ENCODE measurements at places on chromosomes 1 and 21. TPM values are rescaled to one million over a fixed set of nuclear protein-coding genes. Genes with fewer than 3 reads are reported as not detected.

The PSMG1 gene
- total RNA-seq = 58.8 TPM

The THAP3 gene
- total RNA-seq = 16.5 TPM

The DAB1 gene
- 0.91 TPM for total RNA-seq

The FCRL1 gene
- total RNA-seq = not detected

The HSPG2 gene
- 249 TPM for total RNA-seq

The FAM72D gene
- total RNA-seq = 1.00 TPM

The ERICH3 gene
- total RNA-seq = not detected

The RHD gene
- total RNA-seq = not detected

The RGS4 gene
- 23.8 TPM for total RNA-seq

The RNU1-2 gene
- total RNA-seq = 1,553 TPM

The PAQR7 gene
- total RNA-seq = 15.1 TPM

DNA sequence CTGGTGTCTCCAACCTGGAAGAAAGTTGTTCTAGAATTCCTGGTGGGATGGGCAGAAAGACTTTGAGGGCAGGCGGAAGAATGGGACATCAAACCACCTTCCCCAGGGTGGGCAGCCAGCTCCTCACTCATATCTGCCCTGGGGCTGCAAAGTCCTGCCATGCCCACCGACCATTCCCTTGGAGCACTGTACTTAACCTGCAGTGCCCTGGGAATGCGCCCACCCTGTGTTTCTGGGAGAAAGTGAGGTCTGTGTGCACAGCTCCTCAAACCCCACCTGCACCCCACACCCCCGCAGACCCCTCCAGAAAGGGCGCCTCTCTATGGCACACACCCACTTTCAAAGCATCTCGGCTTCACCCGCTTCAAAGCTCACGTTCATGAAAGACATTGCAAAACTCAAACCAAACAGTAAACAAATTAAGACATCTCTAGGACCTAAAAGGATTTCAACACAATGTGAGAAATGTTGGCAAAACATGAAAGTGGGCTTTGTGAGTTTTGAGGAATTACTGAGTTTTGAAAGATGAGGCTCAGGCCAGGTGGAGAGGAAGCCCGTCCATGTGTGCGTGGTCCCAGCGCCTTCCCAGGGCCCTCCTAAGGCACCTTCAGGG, 25.1 kb downstream of the KRTAP10-1 start:
- no peak overlapping the region for H3K4me3 ChIP-seq
- DNase-seq = no peak
- H3K27me3 ChIP-seq = no peaks in the 10 kb centered on the region
- no peaks in the 10 kb centered on the region for H3K36me3 ChIP-seq

- H3K4me3 ChIP-seq = no peak overlapping the region
- no peak for DNase-seq
- H3K4me1 ChIP-seq = no peaks in the 10 kb centered on the region
Observed at GRCh38 chr1:245113649-245114048, 41.1 kb upstream of the KIF26B start.

GRCh38 chr1:39352881-39353280, 138.6 kb upstream of the BMP8A start:
- no peaks in the 10 kb centered on the region for H3K4me1 ChIP-seq
- no peaks in the 10 kb centered on the region for H3K27me3 ChIP-seq
- DNase-seq = no peak
- H3K4me3 ChIP-seq = no peak overlapping the region
- H3K27ac ChIP-seq = no peak overlapping the region
- peaks cover 74% of the 10 kb centered on the region for H3K36me3 ChIP-seq

- no peaks in the 10 kb centered on the region for H3K36me3 ChIP-seq
- H3K27ac ChIP-seq = no peak overlapping the region
- H3K4me1 ChIP-seq = peaks cover 4% of the 10 kb centered on the region
- H3K4me3 ChIP-seq = no peak overlapping the region
- peaks cover 2% of the 10 kb centered on the region for H3K27me3 ChIP-seq
- DNase-seq = no peak
Observed at GRCh38 chr1:41447995-41448770, 36.3 kb downstream of the EDN2 start.

DNA sequence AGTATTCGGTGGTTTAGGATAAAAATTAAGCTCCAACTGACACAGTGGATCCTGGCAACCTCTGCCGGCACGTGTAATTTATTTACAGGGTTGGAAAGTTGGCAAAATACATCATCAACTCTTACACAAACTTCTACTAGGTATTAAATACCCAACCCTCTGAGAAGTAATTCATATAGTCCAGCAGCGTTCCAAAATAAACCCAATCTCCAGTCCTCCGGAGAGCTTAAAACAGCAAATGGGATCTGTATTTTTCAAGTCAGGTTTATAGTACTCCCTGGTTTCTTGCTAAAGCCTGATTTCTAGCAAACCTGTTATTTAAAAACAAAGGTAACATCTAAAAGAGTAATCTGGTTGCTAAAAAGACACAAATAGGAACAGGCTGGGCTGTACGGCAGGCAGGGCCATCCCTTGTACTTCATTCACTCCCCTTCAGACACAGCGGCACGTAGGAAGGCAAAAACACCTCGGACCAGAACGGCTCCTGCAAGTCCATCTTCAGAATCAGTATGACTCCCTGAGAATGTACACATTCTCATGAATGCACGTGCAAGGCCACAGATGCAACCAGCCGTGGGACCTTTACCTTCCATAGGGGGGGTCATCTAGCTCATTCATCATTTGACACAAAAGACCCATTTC, 8.6 kb downstream of the GLIS1 start:
- no peak for DNase-seq
- no peak overlapping the region for H3K27ac ChIP-seq
- H3K4me3 ChIP-seq = no peak overlapping the region
- H3K36me3 ChIP-seq = no peaks in the 10 kb centered on the region
- H3K27me3 ChIP-seq = no peaks in the 10 kb centered on the region

DNA sequence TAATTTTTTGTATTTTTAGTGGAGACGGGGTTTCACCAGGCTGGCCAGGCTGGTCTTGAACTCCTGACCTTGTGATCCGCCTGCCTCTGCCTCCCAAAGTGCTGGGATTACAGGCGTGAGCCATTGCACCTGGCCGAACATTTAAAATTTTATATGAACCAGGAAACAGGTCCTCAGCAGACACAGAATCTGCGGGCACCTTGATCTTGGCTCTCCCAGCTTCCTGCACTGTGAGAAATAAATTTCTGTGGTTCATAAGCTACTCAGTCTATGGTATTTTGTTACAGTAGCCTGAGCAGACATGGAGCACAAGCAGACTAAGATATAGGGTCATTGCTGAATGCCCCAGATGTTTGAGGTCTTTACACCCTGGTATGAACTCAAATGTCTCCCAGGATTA, 23.6 kb upstream of the CTH start:
- H3K36me3 ChIP-seq = no peaks in the 10 kb centered on the region
- no peaks in the 10 kb centered on the region for H3K27me3 ChIP-seq
- DNase-seq = no peak
- no peaks in the 10 kb centered on the region for H3K4me1 ChIP-seq

GRCh38 chr1:151849126-151849525, 4.4 kb downstream of the THEM5 start:
- no peak for DNase-seq
- H3K27me3 ChIP-seq = peaks cover 28% of the 10 kb centered on the region
- no peak overlapping the region for H3K27ac ChIP-seq
- H3K4me3 ChIP-seq = no peak overlapping the region

GRCh38 chr1:193406901-193407300, 220.5 kb upstream of the B3GALT2 start:
- H3K27me3 ChIP-seq = no peaks in the 10 kb centered on the region
- H3K4me3 ChIP-seq = no peak overlapping the region
- DNase-seq = peak; percentile 69
- H3K36me3 ChIP-seq = no peaks in the 10 kb centered on the region
- no peak overlapping the region for H3K27ac ChIP-seq

DNA sequence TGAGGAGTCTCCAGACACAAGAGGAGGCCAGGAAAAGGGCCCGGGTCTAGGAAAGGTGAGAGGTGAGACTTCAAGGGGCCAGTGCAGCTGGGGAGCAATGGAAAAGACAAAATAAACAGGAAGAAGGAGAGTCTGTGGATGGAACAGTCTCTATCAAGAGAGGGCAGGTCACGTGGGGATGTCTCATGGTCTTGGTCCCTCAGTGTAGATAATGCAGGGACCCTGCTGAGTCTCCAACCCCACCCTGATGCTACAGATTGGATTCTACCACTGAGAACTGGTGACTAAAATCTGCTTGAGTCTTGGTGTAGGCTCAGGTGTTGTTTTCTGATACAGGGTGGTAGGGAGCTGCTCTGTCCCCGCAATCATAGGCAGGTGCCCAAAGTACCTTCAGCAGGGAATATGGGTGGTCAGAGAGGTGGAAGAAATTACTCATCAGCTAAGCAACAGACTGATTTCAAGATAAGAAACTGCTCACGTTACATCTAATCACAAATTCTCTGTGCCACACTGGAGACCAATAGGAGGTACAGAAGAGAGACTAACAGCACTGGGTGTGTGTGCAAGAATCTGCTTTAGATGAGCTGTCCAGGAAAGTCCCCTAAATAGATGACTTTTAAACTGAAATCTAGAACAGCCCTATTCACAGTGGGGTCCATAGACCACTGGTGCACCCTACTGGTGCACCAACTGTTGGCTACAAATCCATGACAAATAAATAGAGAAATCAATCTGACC, 101.5 kb upstream of the TLR5 start:
- H3K27me3 ChIP-seq = no peaks in the 10 kb centered on the region
- peak; percentile 35 for DNase-seq
- no peak overlapping the region for H3K4me3 ChIP-seq
- no peak overlapping the region for H3K27ac ChIP-seq
- no peaks in the 10 kb centered on the region for H3K36me3 ChIP-seq

DNA sequence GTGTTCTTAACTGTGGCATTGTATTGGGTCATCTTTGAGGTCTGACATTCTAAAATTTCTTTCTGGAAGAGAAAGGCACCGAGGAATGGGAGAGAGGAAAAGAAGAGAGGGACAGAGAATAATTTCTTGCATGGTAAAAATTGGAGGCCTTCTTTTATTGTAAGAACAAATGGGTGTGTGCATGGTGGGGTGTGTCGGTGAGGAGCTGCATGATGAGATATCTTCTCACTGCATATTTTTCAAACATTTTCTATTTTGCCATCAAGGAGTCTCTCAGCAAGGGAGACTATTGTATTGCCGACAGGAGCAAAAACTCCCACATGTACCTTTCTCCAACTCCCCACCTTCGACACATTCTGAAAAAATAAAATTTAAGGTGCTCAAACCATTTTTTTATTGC, 6.5 kb upstream of the CTSE start:
- no peaks in the 10 kb centered on the region for H3K4me1 ChIP-seq
- H3K4me3 ChIP-seq = no peak overlapping the region
- H3K36me3 ChIP-seq = no peaks in the 10 kb centered on the region
- DNase-seq = no peak

- peak overlapping the region; percentile 88 for H3K4me3 ChIP-seq
- H3K4me1 ChIP-seq = peaks cover 20% of the 10 kb centered on the region
- peaks cover 2% of the 10 kb centered on the region for H3K36me3 ChIP-seq
- no peak for DNase-seq
- H3K27ac ChIP-seq = peak overlapping the region; percentile 85
Observed at GRCh38 chr1:228140724-228141225, 696 bp downstream of the GUK1 start.

- H3K36me3 ChIP-seq = no peaks in the 10 kb centered on the region
- H3K4me3 ChIP-seq = no peak overlapping the region
- H3K27ac ChIP-seq = no peak overlapping the region
- no peaks in the 10 kb centered on the region for H3K4me1 ChIP-seq
- DNase-seq = no peak
Observed at GRCh38 chr1:112268408-112268807, 127.6 kb upstream of the CTTNBP2NL start.

- no peak overlapping the region for H3K4me3 ChIP-seq
- DNase-seq = no peak
- H3K4me1 ChIP-seq = peaks cover 12% of the 10 kb centered on the region
- peaks cover 2% of the 10 kb centered on the region for H3K36me3 ChIP-seq
- no peaks in the 10 kb centered on the region for H3K27me3 ChIP-seq
- H3K27ac ChIP-seq = no peak overlapping the region
Observed at GRCh38 chr1:53628286-53628955, 110.5 kb downstream of the GLIS1 start.

GRCh38 chr1:18743233-18743632, 112.6 kb downstream of the PAX7 start:
- no peaks in the 10 kb centered on the region for H3K36me3 ChIP-seq
- no peak overlapping the region for H3K27ac ChIP-seq
- no peaks in the 10 kb centered on the region for H3K4me1 ChIP-seq
- no peak for DNase-seq

DNA sequence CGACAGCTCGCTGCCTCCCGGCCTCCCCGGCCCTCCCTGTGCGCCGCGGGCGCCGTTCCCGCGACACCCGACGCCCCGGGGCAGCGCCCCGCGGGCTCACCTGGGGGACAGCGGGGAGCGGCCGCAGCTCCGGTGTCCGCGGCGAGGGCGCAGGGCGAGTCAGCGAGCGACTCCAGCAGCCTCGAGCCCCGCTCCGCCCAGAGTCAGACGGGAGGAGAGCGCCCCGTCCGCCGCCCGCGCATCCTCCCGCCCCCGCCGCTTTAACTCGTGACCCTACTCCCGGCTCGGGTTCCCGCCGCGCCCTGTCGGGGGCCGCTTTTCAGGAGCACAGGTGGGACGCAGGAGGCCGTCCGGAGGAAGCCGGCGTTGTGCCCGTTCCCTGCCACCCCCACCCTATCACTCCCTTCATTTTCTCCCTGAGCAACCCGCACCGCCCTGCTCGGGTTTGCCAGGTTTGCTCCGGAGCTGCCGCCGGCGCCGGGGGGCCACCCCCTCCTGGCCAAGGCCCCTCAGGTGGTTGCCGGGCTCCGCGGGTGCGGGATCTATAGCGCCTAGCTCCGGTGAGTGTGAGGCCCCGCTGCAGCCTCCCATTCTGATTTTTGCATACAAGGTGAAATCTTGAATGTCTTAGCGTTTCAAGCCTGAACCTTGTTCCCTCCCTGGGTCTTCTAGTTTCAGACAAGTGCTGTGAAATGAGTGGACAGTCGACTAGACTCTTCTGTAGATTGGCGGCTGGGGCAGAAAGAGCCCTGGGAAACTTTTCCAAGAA, at the start of gene MCOLN3:
MCOLN3 (minus strand) TSS at position 205 of the 769 bp plus-strand sequence. CDS start 3,140 bp downstream, outside the sequence.
- no peak within 1 kb of the TSS for H3K27ac ChIP-seq
- no peaks in the 10 kb centered on the region for H3K4me1 ChIP-seq
- H3K36me3 ChIP-seq = no peaks in the 10 kb centered on the region
- peaks cover 64% of the 10 kb centered on the region for H3K27me3 ChIP-seq
- peak within 1 kb of the TSS; percentile 43 for H3K4me3 ChIP-seq

- DNase-seq = no peak
- no peak overlapping the region for H3K27ac ChIP-seq
- H3K27me3 ChIP-seq = no peaks in the 10 kb centered on the region
- H3K36me3 ChIP-seq = no peaks in the 10 kb centered on the region
- H3K4me1 ChIP-seq = no peaks in the 10 kb centered on the region
Observed at GRCh38 chr1:233721004-233721595, 107.2 kb downstream of the KCNK1 start.

DNA sequence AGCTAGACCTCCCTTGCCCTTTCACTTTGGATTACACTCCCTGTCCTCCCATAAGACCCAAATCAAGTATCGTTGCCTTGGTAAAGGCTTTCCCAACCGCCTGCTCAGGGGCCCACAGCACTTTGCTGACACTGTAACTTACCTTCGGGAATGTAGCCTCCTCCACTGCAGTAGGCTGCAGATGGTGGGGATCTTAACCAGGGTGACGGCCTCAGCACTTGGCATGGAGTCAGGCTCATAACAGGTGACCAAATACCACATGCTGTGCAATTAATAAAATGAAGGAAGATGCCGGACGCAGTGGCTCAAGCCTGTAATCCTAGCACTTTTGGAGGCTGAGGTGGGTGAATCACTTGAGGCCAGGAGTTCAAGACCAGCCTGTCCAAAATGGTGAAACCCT, 88.7 kb upstream of the IRF2BP2 start:
- H3K4me1 ChIP-seq = peaks cover 12% of the 10 kb centered on the region
- no peaks in the 10 kb centered on the region for H3K36me3 ChIP-seq
- H3K4me3 ChIP-seq = no peak overlapping the region
